ENCODE measurements at places on chromosomes 4 and X.

DNA sequence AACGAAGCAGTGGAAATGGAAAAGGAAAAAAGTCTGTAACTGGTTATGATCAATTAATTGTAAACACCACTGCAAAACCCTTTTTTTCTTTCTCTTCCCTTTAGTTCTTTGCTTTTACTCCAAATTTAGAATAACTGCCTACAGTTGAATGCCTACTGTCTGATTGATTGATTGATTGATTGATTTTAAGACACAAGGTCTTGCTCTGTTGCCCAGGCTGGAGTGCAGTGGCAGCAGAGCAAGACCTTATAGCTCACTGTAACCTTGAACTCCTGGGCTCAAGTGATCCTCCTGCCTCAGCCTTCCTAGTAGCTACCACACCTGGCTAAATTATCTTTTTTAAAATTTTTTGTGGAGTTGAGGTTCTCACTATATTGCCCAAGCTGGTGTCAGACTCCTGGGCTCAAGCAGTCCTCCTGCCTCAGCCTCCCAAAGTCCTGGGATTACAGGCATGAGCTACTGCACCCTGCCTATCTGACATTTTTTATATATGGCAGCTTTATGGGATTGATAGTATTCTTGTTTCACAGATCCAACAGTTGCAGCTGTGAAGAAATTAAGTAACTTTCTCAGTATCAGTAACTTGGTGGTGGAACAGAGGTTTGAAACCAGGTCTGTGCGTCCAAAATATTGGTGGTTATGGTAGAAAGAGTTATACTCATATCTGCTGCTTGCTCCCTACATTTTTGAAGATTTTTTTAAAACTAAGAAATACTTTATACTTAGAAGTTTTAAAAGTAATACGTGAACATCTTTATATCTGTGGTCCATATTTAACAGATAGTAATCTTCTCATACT is 12.4 kb downstream of the UBE2K start:
- H3K27ac ChIP-seq = no peak overlapping the region
- DNase-seq = no peak
- no peaks in the 10 kb centered on the region for H3K4me1 ChIP-seq
- H3K4me3 ChIP-seq = no peak overlapping the region
- no peaks in the 10 kb centered on the region for H3K27me3 ChIP-seq
- peaks cover 13% of the 10 kb centered on the region for H3K36me3 ChIP-seq

DNA sequence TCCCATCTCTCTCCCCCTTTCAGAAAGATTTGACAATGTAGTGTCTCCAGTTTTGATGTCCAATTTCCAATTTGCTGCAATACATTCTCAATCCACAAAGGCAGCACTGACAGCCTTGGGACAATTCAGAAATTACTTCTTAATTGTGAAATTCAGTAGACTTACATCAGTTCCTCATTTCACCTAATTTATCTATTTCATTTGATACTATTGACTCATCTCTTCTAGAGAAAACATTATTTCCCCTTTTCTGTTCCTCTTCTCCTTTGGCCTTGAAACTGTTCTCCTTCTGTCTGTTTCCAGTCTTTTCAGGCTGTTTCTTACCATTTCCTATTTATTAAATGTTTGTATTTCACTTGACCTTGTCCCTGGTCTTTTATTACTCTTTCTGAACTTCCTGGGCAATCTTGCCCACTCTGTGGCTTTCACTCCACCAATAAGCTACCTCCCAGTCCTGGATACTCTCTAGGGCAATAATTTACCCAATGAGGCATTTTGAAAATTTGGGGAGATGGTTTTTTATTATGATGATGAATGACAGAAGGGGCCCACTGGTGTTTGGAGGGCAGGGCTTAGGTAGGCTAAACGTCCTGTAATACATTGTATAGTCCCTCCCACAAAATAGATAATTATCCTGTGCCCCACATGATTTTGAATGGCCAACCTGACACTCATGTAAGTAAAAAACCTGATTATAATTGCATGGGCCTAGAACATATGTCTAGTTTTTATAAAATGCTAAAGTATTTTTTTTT is 498.0 kb upstream of the BOD1L1 start:
- no peak overlapping the region for H3K4me3 ChIP-seq
- no peaks in the 10 kb centered on the region for H3K4me1 ChIP-seq
- H3K27ac ChIP-seq = no peak overlapping the region
- H3K36me3 ChIP-seq = no peaks in the 10 kb centered on the region

GRCh38 chr4:127214016-127214415 is 418.7 kb upstream of the INTU start:
- DNase-seq = no peak
- no peaks in the 10 kb centered on the region for H3K36me3 ChIP-seq
- no peak overlapping the region for H3K4me3 ChIP-seq
- no peak overlapping the region for H3K27ac ChIP-seq
- H3K27me3 ChIP-seq = no peaks in the 10 kb centered on the region
- no peaks in the 10 kb centered on the region for H3K4me1 ChIP-seq

DNA sequence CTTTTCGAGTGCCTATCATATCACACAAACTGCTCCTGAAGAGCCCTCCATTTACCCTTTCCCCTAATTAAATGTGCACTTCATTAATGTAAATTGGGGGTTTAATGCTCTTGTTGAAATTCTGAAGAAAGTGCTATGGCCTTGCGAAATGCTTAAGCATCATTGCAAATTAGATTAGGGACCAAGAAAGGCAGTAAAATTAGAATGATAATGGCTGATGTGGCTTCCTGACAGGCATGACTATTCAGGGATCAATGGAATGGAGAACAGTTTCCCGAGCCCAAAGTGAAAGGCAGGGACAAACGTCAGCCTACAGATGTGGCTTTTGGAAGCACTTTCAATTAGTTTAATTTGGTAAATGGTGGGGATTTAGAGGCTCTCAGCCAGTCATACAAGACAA is 120.1 kb downstream of the NKX6-1 start:
- no peak overlapping the region for H3K27ac ChIP-seq
- no peaks in the 10 kb centered on the region for H3K4me1 ChIP-seq
- DNase-seq = no peak
- no peaks in the 10 kb centered on the region for H3K36me3 ChIP-seq
- no peaks in the 10 kb centered on the region for H3K27me3 ChIP-seq
- H3K4me3 ChIP-seq = no peak overlapping the region

DNA sequence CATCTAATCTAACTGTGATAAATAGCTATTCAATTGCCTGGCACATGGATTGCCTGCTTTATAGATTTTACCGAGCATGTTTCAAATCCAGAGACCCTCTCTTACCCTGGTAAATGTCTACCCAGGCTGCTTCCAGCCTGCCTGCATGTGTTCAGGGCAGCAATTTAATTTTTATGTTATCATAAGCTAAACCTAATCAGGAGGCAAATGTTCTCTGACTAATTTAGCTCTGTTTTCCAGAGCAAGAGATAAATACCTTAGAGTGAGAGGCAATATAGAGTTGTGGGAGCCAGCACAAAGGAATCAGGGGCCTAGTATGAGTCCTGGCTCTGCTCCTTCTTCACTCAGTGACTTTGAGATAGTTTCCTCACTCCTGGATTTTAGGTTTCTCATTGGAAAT is 37.7 kb downstream of the PARM1 start:
- H3K27me3 ChIP-seq = no peaks in the 10 kb centered on the region
- H3K4me1 ChIP-seq = no peaks in the 10 kb centered on the region
- DNase-seq = no peak
- no peak overlapping the region for H3K4me3 ChIP-seq

DNA sequence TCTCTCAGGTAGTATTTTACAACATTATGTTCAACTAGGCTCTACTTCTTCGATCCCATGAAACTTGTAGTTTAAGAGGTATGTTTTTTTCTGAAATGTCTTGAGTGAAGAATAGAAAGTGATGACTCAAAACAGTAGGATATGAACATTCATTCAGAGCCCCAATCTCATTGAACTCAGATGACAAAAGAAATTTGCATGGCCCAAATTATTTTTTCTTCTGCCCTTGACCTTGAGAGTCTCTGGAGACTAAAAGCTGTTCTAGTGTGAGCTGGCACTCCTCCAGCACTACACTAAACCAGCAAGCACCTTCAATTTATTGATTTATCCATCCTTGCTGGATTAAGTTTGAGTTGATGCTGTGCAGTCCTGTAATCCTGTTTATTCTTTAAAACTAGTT is 4.0 kb downstream of the DCLK2 start:
- DNase-seq = no peak
- no peaks in the 10 kb centered on the region for H3K36me3 ChIP-seq
- no peak overlapping the region for H3K4me3 ChIP-seq
- no peaks in the 10 kb centered on the region for H3K4me1 ChIP-seq
- H3K27me3 ChIP-seq = no peaks in the 10 kb centered on the region
- no peak overlapping the region for H3K27ac ChIP-seq

- no peaks in the 10 kb centered on the region for H3K36me3 ChIP-seq
- peak; percentile 56 for DNase-seq
- no peaks in the 10 kb centered on the region for H3K27me3 ChIP-seq
- no peaks in the 10 kb centered on the region for H3K4me1 ChIP-seq
- H3K4me3 ChIP-seq = no peak overlapping the region
- H3K27ac ChIP-seq = no peak overlapping the region
These were observed 76.7 kb downstream of the SCD5 start for GRCh38 chr4:82721819-82722423.
